Spinal cord (tissue), 10 donors: ENCODE measurements at places on chromosomes 3 and 15. TPM values are rescaled to one million over a fixed set of nuclear protein-coding genes. Genes with fewer than 3 reads are reported as not detected.

The CLDN18 gene
- 0.44 TPM for polyA plus RNA-seq

The TM6SF1 gene
- 12.5 TPM for polyA plus RNA-seq

DNA sequence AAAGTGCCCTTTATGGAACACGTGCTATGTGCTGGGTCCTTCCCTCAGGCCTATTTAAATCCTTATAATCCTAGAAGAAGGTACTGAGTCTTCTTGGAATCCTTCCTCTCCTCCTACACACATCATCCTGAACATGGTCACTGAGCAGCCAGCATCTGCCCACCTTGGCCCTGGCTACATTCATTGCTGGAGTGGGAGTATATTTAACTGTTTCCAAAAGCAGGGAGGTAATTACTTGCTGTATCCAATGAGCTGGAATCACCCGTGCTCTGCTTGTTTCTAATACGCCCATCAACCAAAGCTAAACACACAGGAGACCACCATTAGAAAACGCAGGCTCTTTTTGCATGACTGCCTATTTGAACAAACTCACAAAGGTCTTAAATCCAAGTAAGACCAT lies 122.2 kb downstream of the RORA start:
- H3K27me3 ChIP-seq = no peaks in the 10 kb centered on the region
- H3K4me3 ChIP-seq = no peak overlapping the region
- H3K27ac ChIP-seq = no peak overlapping the region
- DNase-seq = no peak
- peaks cover 10% of the 10 kb centered on the region for H3K4me1 ChIP-seq

DNA sequence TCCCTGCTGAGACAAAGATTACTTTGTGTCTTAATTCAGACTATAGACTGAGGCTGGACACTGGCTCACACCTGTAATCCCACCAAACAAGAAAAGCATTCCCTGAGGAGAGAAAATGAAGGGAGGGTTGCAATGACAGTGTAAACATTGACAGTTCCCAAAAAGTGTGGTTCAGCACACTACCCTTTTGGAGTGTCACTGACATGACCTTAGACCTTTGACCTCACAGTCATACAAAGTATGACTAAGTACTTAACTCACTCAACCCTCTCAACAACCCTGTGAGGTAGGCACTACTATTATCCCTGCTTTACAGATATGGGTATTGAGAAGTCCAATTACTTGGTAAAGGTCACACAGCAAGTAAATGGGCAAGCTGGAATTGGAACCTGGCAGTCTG lies 341.7 kb downstream of the LRRC3B start:
- no peaks in the 10 kb centered on the region for H3K4me1 ChIP-seq
- no peaks in the 10 kb centered on the region for H3K27me3 ChIP-seq
- no peak overlapping the region for H3K4me3 ChIP-seq
- H3K36me3 ChIP-seq = no peaks in the 10 kb centered on the region
- no peak for DNase-seq

GRCh38 chr15:90871139-90871715 lies 2.8 kb downstream of the FURIN start:
- peaks cover 42% of the 10 kb centered on the region for H3K4me1 ChIP-seq
- H3K27ac ChIP-seq = peak overlapping the region; percentile 71
- no peaks in the 10 kb centered on the region for H3K27me3 ChIP-seq
- DNase-seq = peak; percentile 52

DNA sequence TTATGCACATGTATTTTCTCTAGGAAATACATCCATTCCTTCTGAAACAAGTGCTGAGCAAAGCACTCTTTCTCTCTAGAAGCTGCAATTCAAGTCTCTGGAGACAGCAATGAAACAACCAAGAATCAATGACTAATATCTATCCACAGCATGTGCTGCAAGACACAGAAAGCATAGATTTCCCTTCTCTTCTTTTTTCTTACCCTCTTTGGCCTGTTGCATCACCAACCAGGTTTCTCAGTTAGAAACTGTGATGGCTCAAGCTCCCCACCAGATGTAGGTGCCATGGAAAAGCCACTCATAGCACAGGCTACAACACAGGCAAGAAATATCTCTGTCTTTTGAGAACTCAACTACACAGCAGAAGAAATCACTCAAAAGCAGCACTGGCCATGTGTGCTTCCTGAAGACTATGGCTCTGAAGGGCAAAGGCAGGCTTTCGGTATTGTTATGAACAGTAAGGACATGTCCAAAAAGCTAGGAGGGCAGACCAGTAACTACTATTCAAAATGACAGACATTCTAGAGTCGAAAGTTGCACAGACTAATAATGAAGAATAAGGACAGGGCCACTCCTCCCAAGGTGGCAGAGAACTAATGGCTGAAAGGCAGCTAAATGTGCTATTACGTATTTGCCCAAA lies 15.5 kb downstream of the ZDHHC3 start:
- H3K4me1 ChIP-seq = peaks cover 20% of the 10 kb centered on the region
- H3K27ac ChIP-seq = no peak overlapping the region
- H3K36me3 ChIP-seq = peaks cover 9% of the 10 kb centered on the region
- H3K27me3 ChIP-seq = no peaks in the 10 kb centered on the region
- no peak overlapping the region for H3K4me3 ChIP-seq
- DNase-seq = peak; percentile 48
